ENCODE measurements at places on chromosomes 5 and 9. TPM values are rescaled to one million over a fixed set of nuclear protein-coding genes. Genes with fewer than 3 reads are reported as not detected.

- H3K36me3 ChIP-seq: no peaks in the 10 kb centered on the region
- no peak overlapping the region for H3K4me3 ChIP-seq
- no peak for DNase-seq
- H3K27me3 ChIP-seq: no peaks in the 10 kb centered on the region
- H3K27ac ChIP-seq: no peak overlapping the region
Measured at GRCh38 chr9:133484671-133485437, 6.0 kb upstream of the SLC2A6 start.

GRCh38 chr9:38000735-38001134, 68.3 kb downstream of the SHB start:
- no peak overlapping the region for H3K4me3 ChIP-seq
- no peak overlapping the region for H3K27ac ChIP-seq
- DNase-seq: no peak
- no peaks in the 10 kb centered on the region for H3K27me3 ChIP-seq
- no peaks in the 10 kb centered on the region for H3K36me3 ChIP-seq
- peaks cover 9% of the 10 kb centered on the region for H3K4me1 ChIP-seq

GRCh38 chr5:1135696-1136525, 24.0 kb upstream of the SLC12A7 start:
- H3K36me3 ChIP-seq: no peaks in the 10 kb centered on the region
- no peak overlapping the region for H3K27ac ChIP-seq
- no peak for DNase-seq
- peaks cover 8% of the 10 kb centered on the region for H3K4me1 ChIP-seq

GRCh38 chr5:152427721-152428120, 22.6 kb upstream of the NMUR2 start:
- H3K4me1 ChIP-seq: no peaks in the 10 kb centered on the region
- no peaks in the 10 kb centered on the region for H3K27me3 ChIP-seq
- no peaks in the 10 kb centered on the region for H3K36me3 ChIP-seq
- no peak overlapping the region for H3K27ac ChIP-seq
- no peak for DNase-seq

- peaks cover 3% of the 10 kb centered on the region for H3K27me3 ChIP-seq
- H3K4me3 ChIP-seq: no peak overlapping the region
- H3K27ac ChIP-seq: no peak overlapping the region
- H3K4me1 ChIP-seq: peaks cover 5% of the 10 kb centered on the region
- H3K36me3 ChIP-seq: no peaks in the 10 kb centered on the region
- no peak for DNase-seq
Measured at GRCh38 chr9:129400971-129401622, 219.8 kb downstream of the C9orf50 start.

DNA sequence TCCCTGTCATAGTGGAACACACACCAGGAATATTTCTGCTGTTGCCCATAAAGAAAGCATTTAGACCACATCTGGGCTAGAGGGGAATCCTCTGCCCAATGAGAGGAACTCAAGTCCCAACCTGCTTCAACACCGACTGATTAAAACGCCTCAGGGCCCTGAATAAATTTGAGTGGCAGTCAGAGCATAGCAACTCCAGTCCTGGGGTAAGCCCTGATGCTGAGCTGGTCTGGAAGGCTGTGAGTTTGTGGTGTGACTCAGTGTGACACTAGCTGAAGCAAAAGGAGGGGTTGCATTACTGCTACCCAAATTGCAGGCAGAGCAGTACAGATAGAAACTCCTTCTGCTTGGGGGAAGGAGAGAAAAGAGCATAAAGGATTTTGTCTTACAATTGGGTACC, 148.3 kb downstream of the PRDM9 start:
- H3K4me1 ChIP-seq: no peaks in the 10 kb centered on the region
- no peak for DNase-seq
- no peaks in the 10 kb centered on the region for H3K36me3 ChIP-seq
- H3K27me3 ChIP-seq: no peaks in the 10 kb centered on the region

GRCh38 chr5:137407090-137407489, 92.0 kb downstream of the SPOCK1 start:
- H3K27ac ChIP-seq: no peak overlapping the region
- no peaks in the 10 kb centered on the region for H3K27me3 ChIP-seq
- H3K36me3 ChIP-seq: no peaks in the 10 kb centered on the region
- H3K4me3 ChIP-seq: no peak overlapping the region
- no peak for DNase-seq

DNA sequence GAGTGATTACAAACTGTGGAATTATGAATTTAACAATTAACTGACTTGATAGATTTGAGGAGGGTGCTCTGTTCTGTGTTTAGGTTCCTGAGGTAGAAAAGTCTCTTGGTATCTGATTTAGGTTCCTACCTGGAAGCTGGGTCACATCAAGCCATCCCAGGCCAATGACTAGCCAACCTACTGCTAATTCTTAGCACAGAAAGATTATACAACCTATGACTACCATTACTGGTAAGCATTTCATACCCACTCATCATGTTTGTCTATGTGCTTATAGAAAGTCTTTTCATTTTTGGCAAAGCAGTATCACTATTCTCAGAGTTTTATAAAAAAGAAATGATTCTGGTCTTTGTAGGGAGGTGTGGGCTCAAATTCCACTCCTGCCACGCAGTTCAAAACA, 49.7 kb downstream of the GNAQ start:
- H3K4me3 ChIP-seq: no peak overlapping the region
- H3K36me3 ChIP-seq: no peaks in the 10 kb centered on the region
- DNase-seq: no peak
- H3K27me3 ChIP-seq: no peaks in the 10 kb centered on the region
- no peaks in the 10 kb centered on the region for H3K4me1 ChIP-seq

- no peaks in the 10 kb centered on the region for H3K4me1 ChIP-seq
- H3K36me3 ChIP-seq: no peaks in the 10 kb centered on the region
- no peak overlapping the region for H3K4me3 ChIP-seq
- H3K27ac ChIP-seq: no peak overlapping the region
Measured at GRCh38 chr5:92605591-92605990, 975.4 kb downstream of the NR2F1-AS1 start.

GRCh38 chr5:178545176-178545575, 45.0 kb downstream of the COL23A1 start:
- H3K27me3 ChIP-seq: no peaks in the 10 kb centered on the region
- DNase-seq: no peak
- no peak overlapping the region for H3K27ac ChIP-seq
- H3K4me3 ChIP-seq: no peak overlapping the region
- peaks cover 4% of the 10 kb centered on the region for H3K4me1 ChIP-seq
- no peaks in the 10 kb centered on the region for H3K36me3 ChIP-seq

GRCh38 chr9:110623462-110624025, 44.0 kb upstream of the SVEP1 start:
- no peak overlapping the region for H3K27ac ChIP-seq
- H3K4me3 ChIP-seq: no peak overlapping the region
- no peak for DNase-seq
- H3K4me1 ChIP-seq: peaks cover 7% of the 10 kb centered on the region

DNA sequence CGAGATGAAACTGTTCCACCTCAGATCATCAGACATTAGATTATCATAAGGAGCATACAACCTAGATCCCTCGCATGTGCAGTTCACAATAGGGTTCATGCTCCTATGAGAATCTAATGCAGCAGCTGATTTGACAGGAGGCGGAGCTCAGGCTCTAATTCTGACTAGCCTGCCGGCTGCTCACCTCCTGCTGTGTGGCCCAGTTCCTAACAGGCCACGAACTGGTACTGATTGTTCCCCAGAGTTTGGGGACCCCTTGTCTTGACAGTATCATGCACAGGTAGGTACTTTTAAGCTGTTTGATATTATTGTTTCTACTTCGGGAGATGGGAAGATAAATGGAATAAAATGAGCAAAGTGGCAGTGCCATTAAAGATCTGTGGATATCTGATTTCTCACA, 66.9 kb downstream of the ZCCHC7 start:
- no peak overlapping the region for H3K4me3 ChIP-seq
- no peak for DNase-seq
- no peak overlapping the region for H3K27ac ChIP-seq
- H3K36me3 ChIP-seq: no peaks in the 10 kb centered on the region

DNA sequence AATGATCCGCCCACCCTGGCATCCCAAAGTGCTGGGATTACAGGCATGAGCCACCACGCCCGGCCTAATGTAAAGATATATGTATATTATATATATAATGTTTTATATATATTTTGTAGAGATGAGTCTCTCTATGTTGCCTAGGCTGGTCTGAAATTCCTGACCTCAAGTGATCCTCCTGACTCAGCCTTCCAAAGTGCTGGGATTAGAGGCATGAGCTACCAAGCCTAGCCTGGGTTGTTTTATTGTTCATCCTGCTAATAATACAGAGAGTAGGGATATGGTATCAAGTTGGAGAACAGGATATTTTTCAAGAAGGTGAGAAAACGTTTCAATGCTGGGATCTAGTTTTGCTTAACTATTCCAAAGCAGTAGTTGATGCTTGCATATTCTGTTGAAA, 2.9 kb downstream of the SEC24A start:
- no peaks in the 10 kb centered on the region for H3K4me1 ChIP-seq
- H3K4me3 ChIP-seq: no peak overlapping the region
- H3K27ac ChIP-seq: no peak overlapping the region

DNA sequence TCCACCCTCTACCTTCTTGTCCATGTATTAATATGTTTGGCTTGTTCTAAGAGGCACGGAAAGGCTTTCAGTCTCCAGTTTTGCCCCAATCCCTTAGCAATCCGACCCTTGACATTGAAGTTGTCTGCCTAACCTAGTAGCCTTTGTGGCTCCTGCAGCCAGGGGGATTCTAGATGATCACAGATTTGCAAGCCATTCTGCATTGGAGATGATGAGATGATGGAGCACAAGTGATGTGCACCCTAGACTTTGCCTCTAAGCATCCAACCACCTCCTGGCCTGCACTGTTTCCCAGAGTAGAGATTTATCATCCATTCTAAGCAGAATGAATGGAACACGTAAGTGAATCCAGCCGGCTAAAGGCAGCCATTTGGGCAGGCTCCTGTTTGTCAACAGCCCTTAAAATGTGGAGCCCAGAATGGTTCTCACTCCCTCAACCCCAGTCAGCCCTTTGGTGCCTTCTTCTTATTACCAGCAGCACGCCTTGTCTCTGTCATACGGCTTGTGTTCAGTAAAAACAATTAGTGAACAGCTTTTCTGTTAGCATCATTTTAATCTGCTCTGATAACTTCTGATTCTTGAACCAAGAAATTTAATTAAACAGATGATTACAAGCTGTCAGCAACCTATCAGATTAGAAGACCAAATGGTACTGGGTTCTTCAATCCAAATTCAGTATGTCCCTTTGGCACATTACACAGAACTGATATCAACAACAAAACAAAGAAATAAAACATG, 5.7 kb upstream of the TRAF1 start:
- H3K27ac ChIP-seq: no peak overlapping the region
- no peaks in the 10 kb centered on the region for H3K4me1 ChIP-seq
- no peaks in the 10 kb centered on the region for H3K27me3 ChIP-seq
- DNase-seq: no peak
- H3K4me3 ChIP-seq: no peak overlapping the region

Gene BARHL1
- total RNA-seq: not detected

Gene ORM2
- total RNA-seq: 0.90 TPM

Gene PRLR
- total RNA-seq: 2.5 TPM

Gene NUP214
- total RNA-seq: 39.0 TPM
